ENCODE measurements at places on chromosomes 3 and 15. TPM values are rescaled to one million over a fixed set of nuclear protein-coding genes. Genes with fewer than 3 reads are reported as not detected.
A peak's percentile ranks its signal among the peaks of the same experiment; 100 is the strongest.

The CFAP20DC gene
- total RNA-seq: 1.4 TPM

- peak; percentile 94 for DNase-seq
Observed at GRCh38 chr3:10008588-10009344, 17.5 kb upstream of the FANCD2 start.

- no peak for DNase-seq
Observed at GRCh38 chr3:173275740-173276139, 121.8 kb upstream of the NLGN1 start.

DNA sequence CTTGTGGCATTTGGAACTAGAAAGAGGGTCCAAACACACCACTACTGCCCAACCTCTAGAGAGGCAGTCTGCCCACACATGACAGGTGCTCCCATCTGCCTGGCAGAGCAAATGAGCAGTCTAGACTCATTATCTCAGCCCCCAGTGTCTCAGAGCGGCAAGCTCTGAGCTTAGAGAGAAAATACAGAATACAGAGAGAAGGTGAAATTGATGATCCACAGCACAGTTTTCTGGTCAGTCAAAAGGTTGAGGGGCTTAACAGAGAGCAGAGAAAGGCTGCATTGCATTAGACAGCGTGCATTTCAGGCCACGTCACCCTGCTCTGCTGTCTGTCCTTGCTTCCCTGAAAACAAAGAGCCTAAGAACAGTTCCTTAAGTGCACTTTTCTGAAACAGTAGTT lies 135.1 kb downstream of the KCNMB2 start:
- DNase-seq: no peak

Data from left lung (tissue), 14 donors.